ENCODE measurements at places on chromosomes 3 and 15. TPM values are rescaled to one million over a fixed set of nuclear protein-coding genes. Genes with fewer than 3 reads are reported as not detected.
A peak's percentile ranks its signal among the peaks of the same experiment; 100 is the strongest.

DNA sequence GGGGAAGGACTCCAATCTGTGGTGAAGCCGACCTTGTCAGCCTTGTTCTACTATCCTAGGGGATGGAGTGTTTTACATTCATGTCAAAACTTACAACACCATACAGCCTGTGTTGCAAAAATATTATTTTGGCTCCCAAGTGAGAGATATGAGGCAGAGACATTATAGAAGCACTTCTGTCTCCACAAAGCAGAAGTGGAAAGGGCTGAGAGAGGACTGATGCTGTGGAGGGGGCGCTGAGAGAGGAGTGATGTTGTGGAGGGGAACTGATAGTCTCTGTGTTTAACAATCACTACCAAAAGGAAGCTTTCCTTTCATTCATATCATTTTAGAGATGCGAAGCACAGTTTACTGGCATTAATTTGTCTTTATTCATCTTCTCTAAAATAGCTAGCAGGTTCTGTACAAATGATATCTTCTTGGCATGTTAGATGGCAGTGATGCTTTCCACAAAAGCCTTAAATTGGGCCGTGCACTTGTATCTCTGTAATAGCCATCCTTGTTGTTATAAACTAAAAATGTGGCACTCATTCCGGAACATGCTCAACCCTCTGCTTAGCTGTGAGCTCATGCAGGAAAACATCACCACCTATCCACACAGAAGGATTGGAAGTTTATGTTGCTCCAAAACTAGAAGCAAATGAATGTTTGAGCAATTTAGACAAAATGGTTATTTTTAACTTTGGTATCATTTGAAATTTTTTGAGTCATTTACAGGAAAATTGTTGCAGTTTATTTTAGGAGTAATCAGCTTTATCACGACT lies 134.6 kb upstream of the TP63 start:
- DNase-seq = no peak

- DNase-seq = no peak
These were observed 197.0 kb downstream of the LPP start for GRCh38 chr3:188350961-188351360.

GRCh38 chr3:78708565-78709073 lies 1059.2 kb downstream of the ROBO1 start:
- DNase-seq = no peak

GRCh38 chr3:162670181-162670580 lies 1173.6 kb downstream of the OTOL1 start:
- no peak for DNase-seq

DNA sequence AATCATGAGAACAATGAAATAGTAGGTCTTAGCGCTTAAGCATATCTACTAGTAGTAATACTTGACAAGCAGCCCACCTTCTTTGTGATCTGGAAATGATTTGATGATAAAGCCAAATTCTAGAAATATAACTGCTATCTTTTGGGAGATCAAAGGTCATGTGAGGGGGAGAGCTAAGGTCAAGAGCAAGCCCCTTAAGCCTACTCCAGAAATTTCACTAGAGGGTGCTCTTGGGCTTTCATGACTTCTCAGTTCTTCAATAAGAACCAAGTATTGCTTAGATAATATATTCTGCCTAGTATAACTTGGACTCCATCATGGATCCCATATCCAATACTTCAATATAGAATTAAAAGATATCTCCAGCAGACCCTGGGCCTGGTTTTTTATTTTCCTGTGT lies 319.6 kb downstream of the ZBTB20 start:
- DNase-seq = peak; percentile 32

DNA sequence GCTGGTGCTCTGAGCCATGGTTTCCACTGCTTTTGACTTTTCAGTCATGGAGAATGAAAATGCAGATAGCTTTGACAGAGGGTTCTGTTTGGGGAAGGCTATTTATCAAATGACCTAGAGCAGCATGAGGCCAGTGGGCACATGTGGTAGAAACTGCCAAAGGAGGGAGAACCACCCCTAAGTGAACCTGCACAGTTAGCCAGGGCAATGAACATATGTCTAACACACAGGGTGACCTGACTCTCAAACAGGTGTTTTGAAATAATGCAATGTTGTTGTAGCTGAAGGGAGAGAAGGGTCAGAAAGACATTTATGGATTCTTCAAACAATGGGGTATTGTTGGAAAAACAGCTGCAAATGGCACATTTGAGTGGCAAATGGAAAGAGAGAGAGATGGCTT lies 174.4 kb upstream of the FAM3D start:
- DNase-seq = no peak

- DNase-seq = no peak
These were observed 170.9 kb downstream of the UNC13C start for GRCh38 chr15:54149115-54149531.

DNA sequence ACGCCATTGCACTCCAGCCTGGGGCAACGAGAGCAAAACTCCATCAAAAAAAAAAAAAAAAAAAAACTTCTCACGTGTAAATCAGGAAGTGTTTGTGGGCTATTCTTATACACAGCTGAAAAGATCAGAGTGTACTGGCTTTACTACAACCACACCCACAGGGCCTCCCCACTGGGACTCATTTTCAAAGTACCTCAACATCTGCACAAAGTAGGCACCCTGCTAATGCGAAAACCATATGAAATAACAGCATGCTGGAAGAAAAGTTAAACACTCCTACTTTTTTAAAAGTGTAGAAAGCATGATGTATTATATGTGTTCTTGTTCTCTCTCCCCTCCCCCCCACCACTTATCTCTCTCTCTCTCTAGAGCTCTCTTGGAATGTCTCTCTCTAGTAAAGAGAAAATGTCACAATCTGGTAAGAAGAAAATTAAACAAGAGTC lies 11.1 kb downstream of the UACA start:
- DNase-seq = no peak

DNA sequence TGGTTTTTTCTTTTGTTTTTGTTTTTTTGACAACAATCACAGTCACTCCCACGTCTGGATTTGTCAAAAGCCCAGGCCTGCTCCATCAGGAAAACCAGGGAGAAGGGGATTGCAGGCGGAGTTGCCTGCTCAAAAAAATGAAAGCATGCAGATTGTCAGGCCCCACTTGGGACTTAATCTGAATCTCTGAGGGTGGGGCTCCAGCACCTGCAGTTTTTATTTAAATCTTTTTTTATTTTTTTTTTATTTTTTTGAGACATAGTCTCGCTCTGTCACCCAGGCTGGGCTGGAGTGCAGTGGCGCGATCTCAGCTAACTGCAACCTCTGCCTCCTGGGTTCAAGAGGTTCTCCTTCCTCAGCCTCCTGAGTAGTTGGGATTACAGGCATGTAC lies 140.9 kb downstream of the FOXP1 start:
- DNase-seq = no peak

- peak; percentile 70 for DNase-seq
These were observed 10.7 kb downstream of the PDE8A start for GRCh38 chr15:84992157-84992944.

DNA sequence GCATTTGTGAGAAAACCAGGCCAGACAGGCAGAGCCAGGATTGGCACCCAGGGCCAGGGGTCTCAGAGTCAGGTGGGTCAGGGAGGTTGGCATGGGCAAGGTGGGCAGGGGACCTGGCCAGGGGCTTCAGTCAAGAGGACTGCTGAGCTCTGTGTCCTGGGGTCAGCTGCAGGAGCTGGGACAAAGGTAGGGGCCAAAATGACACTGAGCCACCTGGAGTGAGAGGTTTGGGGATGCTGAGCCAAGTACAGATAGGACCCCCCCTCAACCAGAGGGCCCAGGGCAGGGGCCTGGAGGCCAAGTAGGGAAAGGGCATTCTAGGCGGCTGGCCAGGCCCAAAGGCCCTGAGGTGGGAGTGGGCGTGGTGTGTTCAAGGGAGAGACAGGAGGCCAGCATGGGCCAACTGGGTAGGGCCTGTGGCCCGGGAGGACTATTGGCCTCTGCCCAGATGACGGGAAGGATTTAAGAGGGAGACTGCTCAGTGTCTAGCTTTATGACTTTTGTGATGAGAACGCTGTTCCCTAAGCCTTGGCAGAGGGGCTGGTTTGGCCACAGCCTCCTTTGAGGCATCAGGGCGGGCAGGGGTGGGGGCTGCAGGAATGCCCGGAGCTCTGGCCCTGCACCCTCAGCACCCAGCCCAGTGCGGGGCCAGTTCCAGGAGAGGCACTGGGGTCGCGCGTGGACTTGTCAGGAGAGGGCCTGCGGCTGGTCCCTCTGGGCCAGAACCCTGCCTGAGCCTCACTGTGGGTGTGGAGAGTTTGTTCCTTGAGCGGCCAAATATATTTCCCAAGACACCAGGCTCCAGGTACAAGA lies 3.1 kb downstream of the CFAP100 start:
- DNase-seq = no peak

- DNase-seq = peak; percentile 18
These were observed 29.7 kb downstream of the ZBBX start for GRCh38 chr3:167350245-167350862.

GRCh38 chr3:148882288-148882687 lies 17.2 kb downstream of the CPA3 start:
- DNase-seq = no peak

GRCh38 chr3:142447301-142447851 lies 461 bp downstream of the XRN1 start:
- DNase-seq = peak; percentile 16

DNA sequence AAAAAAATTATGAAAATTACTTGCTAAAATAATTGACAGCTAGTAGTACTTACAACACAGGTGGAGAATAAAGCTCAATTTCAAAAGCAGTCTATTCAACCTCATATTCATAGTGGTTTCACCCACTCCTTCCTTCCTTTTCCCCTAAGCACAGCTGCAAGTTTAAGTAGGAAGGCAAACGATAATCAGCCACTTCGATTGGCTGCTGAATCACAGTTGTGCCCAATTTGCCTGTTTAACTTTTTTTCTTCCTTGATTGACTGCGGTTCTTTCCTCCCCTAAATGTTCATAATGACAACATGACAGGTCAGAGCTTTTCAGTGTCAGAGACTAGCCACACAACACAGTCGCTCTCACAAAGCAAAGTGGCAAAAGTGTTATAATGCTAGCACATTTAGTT lies 468.0 kb upstream of the GBE1 start:
- no peak for DNase-seq

DNA sequence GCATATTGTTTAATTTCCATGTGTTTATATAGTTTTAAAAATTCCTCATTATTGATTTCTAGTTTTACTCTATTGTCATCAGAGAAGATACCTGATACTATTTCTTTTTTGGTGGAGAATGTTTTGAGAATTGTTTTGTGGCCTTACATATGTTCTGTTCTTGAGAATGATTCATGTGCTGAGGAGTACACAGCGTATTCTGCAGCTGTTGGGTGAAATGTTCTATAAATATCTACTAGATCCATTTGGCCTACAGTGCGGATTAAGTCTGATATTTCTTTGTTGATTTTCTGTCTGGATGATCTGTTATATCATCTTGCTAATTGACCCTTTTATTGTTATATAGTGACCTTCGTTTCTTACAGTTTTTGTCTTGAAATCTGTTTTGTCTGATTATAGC lies 109.7 kb downstream of the UBE2E2 start:
- DNase-seq = no peak

DNA sequence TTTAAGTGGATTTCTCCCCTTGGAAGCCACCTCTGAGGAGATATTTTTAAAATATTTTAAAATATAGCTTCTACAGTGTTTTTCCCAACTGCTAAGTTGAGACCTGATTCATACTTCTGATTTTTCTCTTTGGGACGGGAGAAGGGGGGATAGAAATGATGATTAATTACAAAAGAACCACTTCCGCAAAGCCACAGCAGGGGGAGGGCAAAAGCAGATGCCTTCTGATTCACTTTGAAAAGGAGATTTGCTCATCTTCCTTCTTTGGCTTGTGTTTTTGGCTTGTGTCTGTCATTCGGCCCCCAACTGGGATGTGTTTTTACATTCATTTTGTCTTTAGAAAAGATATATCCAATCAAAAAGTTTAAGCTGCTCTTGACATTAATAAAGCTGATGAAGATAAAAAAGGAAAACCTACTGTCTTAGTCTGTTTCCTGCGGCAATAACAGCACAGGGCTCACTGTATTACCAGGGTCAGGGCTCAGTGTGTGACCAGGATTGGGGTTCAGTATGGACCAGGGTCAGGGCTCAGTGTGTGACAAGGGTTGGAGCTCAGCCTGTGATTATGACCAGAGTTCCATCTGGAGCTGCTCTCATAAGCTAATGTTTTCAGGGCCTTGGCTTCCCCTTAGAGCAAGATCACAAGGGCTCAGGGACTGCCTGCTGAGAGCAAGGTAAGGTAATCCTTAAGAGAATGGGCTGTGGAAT lies 223.2 kb downstream of the MTHFS start:
- DNase-seq = no peak

DNA sequence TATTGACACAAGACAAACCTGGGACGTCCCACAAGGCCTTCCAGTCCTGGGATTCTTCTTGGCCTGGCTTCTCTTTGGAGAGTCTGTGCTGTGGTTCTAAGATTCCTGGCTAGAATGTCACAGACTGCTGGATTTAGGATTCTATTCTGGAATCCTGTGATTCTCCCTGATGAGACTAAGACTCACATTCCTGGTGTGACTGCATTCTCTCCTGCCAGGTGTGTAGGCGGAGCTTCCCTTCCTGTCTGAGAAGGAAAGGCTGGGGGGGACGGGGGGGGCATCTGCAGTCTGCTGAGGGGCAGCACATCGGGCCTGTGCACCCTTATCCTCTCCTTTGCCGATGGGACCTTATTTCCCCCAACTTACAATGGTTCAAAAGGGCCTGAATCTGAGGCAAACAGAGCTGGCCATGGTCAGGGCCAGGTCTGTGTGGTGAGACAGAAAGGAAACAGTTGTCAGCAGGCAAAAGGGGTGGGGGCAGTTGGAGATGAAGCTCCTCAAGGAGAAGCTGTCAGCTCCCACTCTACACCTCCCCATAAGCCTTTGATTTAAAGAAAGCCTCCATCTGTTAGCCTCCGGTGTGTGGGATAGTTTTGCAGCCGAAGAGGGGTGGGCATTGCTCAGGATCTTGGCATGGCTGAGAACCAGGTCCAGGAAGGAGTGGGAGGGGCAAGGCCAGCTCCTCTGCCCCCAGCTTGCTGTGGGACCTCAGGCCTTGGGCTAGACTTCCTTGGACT lies 30.9 kb downstream of the VIPR1 start:
- DNase-seq = no peak

DNA sequence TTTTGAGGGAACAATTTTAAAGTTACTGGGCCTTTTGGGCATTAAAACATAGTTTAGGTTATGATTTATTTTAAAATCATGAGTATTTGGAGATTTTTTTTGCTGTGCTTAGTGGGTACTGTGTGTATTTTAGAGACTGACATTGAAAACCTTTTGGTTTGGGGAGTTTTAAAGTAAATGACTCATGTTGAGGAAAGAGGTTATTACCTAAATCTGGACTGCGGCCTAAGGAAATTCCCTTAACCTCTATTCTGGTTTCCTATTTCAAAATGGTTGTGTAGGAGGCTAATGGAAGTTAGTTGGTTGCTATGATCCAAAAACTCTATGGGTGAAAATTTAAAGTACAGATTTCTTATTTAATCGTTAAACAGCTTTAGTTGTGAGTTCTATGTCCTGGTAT lies 57.3 kb upstream of the DPH6 start:
- DNase-seq = peak; percentile 29

GRCh38 chr3:11592445-11593298 lies 51.0 kb downstream of the VGLL4 start:
- DNase-seq = no peak

- DNase-seq = no peak
These were observed 37.0 kb downstream of the DAPK2 start for GRCh38 chr15:64009241-64009640.

The POPDC2 gene
- total RNA-seq = 0.06 TPM

The CSK gene
- 22.7 TPM for total RNA-seq

The LMAN1L gene
- total RNA-seq = not detected

The SLC30A4 gene
- 3.4 TPM for total RNA-seq

The EIF5A2 gene
- 15.4 TPM for total RNA-seq

The GLT8D1 gene
- 67.5 TPM for total RNA-seq

The ZNF662 gene
- total RNA-seq = not detected
